ENCODE measurements at places on chromosomes 11 and 22. TPM values are rescaled to one million over a fixed set of nuclear protein-coding genes. Genes with fewer than 3 reads are reported as not detected.

Gene CYB5R3
- 86.1 TPM for total RNA-seq

- peaks cover 6% of the 10 kb centered on the region for H3K27me3 ChIP-seq
- H3K4me1 ChIP-seq: no peaks in the 10 kb centered on the region
- H3K4me3 ChIP-seq: no peak overlapping the region
These were observed 1.9 kb downstream of the OR52H1 start for GRCh38 chr11:5546457-5546856.

Gene MS4A8
- not detected for total RNA-seq

GRCh38 chr11:12086271-12087074 lies 23.9 kb upstream of the MICAL2 start:
- H3K27ac ChIP-seq: peak overlapping the region; percentile 87
- peak; percentile 4 for ATAC-seq
- no peaks in the 10 kb centered on the region for H3K27me3 ChIP-seq
- H3K36me3 ChIP-seq: no peaks in the 10 kb centered on the region

Gene CCDC116
- total RNA-seq: 0.37 TPM

DNA sequence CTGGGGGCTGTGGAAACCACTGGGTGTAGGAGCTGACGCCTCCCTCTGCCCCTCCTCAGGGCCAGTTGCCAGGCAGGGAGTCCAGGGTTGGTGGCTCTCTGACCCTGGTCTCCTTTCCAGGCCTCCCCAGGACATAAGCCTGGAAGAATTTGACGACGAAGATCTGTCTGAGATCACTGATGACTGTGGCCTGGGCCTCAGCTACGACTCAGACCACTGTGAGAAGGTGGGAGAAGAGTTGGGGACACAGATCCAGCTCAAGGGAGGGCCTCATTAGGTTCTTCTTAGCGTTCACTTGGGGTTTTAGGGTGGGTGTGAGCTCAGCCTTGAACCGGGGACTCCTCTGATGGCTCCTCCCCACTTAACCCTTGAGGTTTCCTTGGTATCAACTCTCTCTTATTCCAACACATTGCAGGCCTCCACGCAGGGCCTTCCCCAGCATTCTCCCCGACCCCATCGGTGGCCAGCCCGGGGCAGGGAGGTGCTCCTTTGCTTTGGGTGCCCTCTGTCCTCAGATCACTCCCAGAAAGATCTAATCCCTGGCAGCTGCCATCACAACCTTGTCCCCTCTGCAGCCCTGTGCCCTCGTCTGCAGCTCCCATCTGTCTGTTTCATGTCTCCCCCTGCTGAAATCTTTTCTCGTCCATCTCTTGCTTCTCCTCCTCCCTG lies 1.2 kb downstream of the MAPK8IP2 start:
- H3K4me1 ChIP-seq: no peaks in the 10 kb centered on the region
- H3K4me3 ChIP-seq: peak overlapping the region; percentile 44
- peaks cover 27% of the 10 kb centered on the region for H3K27me3 ChIP-seq
- H3K27ac ChIP-seq: no peak overlapping the region
- no peak for ATAC-seq
- H3K36me3 ChIP-seq: peaks cover 10% of the 10 kb centered on the region

DNA sequence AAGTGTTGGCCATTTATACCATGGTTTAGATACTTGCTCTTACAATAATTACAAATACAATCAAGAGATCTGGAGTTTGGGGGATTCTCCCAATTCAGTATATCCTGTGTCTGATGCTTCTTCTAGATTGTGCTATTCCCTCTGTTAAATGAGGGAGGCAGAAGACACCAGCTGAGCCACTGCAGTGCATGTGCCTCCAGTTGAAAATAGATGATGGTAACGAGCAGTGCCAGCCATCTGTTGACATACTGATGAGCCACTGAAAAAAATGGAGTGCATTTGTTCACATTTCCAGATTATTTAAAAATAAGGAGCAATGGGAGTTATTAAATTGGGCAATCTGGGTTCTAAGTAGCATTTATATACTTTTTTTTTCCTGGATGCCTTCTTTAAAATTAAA lies 1428.0 kb upstream of the TENM4 start:
- ATAC-seq: no peak
- H3K4me1 ChIP-seq: no peaks in the 10 kb centered on the region
- H3K4me3 ChIP-seq: no peak overlapping the region
- no peaks in the 10 kb centered on the region for H3K27me3 ChIP-seq
